ENCODE measurements at places on chromosomes 4 and X.

- DNase-seq, result peak; percentile 69
Observed at GRCh38 chr4:38062088-38062775, 102.0 kb downstream of the PTTG2 start.

GRCh38 chr4:176277162-176277904 lies 8.3 kb upstream of the ASB5 start:
- DNase-seq, result peak; percentile 69

DNA sequence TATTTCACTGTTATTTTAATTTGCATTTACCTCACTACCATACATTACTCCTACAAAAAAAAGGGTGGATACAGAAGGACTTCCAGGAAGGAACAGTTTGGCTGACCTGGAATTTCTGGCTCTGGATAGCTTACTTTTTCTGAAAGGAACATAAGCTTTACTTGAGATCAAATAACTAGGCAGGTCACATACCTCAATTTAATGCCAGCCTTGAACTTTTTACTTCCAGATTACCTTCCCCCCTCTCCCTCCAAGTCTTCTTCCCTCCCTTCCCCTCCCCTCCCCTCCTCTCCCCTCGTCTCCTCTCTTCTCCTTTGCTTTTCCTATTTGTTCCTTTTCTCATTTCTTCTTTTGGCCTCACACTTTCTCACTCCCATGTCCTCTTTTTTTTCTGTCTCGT lies 659.2 kb upstream of the AADAT start:
- no peak for DNase-seq

GRCh38 chrX:99750721-99751120 lies 659.4 kb downstream of the PCDH19 start:
- DNase-seq, result no peak

DNA sequence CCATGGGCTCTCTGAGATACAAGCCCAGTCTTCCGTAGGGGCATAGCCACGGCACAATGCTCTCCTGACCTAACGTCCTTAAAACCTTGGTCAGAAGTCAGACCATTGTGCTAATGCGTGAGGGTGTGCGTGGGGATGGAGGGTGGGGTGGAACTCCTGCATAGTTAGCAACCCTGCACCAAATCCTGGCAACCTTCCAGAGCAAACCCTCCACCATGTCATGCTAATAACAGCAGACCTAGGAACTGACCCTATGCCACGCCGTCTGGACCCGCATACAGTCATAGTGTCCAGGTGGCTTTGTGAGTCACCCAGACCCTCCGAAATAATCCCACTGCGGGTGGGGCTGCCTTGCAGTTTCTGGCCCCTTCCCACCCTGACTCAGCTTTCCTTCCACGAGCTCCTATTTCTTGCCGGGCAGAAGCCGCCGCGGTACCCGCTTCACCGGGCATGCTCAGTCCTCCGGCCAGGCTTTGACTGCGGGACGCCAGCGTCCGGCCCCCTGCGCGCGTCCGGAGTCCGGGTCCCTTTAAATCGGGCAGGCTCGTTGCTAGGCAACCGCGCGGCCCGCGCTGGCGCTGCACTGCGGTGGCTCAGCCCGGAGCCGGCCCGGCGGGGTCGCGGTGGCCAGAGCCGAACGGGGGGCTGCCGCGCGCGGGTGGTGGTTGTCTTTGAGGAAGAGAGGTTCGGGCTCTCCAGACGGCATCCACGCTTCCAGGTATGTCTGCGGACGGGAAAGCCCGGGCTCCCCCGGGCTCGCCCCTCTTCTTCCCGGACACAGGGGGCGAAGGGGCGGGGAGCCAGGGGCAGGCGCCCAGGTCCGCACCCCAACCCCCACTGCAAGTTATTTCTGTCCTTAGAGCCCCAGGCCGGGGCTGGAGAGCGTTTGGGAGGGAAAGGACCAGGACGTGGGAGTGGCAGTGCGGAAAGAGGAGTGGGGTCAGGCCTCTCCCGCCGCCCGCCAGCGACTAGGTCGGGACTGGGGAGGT lies at the start of gene CCDC160:
TSS of gene CCDC160 (plus strand) at position 557 of the 989 bp plus-strand sequence. CDS start 7,619 bp downstream, outside the sequence.
- peak; percentile 9 for DNase-seq

- no peak for DNase-seq
Observed at GRCh38 chr4:6824071-6824470, 41.5 kb downstream of the KIAA0232 start.

GRCh38 chr4:74548561-74548960 lies 103.6 kb downstream of the AREG start:
- DNase-seq, result no peak

DNA sequence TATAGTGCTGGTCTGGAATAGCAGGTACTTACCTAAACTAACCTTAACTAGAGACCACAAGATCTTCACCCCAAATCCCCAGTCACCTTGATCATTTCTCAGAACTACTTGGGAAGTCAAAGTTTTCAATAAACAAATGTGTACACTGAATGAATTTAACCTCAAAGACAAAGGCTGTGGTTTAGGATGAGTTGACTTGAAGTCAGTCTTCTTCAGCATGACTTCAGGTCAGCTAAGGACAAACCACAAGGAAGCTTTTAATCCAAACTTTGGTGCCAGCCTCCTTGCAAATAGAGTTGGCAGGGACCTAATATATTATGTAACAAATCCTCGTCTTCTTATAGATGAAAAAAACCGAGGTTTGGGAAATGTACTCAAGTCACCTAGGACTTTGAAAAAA lies 21.2 kb upstream of the VCX2 start:
- no peak for DNase-seq

- DNase-seq, result no peak
Observed at GRCh38 chr4:173415092-173415491, 16.2 kb upstream of the SCRG1 start.

- no peak for DNase-seq
Observed at GRCh38 chr4:140136509-140136908, 17.5 kb downstream of the MAML3 start.

DNA sequence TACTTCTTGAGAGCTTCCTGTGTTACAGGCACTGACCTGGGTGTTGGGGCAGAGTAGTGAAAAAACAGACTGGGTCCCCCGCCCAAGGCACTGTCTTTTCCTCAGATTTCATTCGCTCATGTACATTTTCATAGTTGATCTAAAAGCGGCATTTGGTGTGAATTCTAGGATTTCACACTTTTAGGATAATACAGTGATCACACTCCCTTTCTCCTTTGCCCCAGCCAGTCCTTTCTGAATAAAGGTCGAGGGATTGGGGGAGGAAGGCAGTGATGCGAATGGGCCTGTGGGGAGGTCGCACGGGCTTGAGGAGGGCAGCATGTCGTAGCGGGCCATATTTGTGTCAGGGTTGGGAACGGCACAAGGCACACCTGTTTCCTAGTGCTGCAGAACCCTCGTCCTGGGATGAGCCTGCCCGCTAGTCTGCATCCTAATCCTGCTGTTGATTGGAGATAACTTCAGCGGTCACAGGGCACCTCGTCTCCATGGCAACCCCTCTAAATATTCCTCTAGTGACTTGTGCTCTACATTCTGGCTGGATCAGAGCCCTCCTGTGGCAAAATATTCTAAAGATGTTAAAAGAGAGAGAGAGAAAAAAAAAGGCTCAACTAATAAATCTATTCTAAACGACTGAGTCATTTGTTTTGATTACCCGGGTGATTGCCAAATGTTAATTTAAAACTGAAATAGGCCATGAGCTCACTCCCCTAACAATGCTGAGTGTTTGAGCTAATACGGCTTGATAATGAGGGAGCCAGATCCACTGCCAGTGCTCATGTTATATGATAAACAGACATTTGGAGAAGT lies 21.8 kb downstream of the FHL1 start:
- DNase-seq, result peak; percentile 51

GRCh38 chrX:111857534-111858060 lies 18.4 kb upstream of the TRPC5OS start:
- no peak for DNase-seq

GRCh38 chr4:16255730-16256129 lies 29.5 kb upstream of the TAPT1 start:
- DNase-seq, result no peak

- no peak for DNase-seq
Observed at GRCh38 chrX:68685685-68686084, 38.2 kb downstream of the STARD8 start.

GRCh38 chr4:69120870-69121269 lies 24.6 kb downstream of the UGT2B7 start:
- no peak for DNase-seq

DNA sequence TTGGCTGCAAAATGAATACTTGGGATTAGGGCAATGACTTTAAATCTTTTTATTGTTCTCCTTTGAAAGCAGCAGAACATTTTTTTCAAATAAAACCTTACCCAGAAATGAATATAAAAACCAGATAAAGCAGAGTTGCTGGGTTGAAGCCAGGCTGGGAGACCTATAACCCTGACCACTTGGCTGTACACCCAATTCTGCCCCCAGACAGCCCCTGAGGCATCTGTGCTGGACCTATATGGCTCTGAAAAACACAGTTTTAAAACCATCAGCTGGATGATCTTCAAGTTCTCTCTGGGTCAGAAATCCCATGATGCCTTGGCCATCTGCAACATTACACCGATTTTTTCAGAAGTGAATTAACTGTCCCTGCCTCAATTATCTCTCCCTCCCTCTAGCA lies 23.7 kb upstream of the GLRA2 start:
- DNase-seq, result no peak

- DNase-seq, result no peak
Observed at GRCh38 chr4:152678841-152679240, 956 bp downstream of the TMEM154 start.

DNA sequence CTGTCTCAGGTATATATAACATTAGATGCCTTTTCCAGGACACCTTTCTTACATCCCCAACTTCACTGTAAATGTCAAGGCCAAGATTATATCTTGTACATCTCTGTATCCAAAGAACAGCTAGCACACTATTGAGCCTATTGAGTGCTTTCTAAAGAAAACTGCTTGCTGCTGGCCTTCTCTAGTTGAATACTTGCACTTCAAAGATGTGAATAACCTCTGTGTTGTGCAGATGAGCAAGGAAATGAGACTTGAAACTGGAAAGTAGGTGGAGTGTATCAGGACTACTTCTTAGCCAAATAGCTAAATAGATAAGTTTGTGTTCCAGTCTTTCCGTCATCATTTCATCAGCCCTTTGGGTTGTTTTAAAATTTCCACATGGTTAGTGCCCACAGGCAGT lies 704.4 kb upstream of the AMOT start:
- DNase-seq, result no peak

DNA sequence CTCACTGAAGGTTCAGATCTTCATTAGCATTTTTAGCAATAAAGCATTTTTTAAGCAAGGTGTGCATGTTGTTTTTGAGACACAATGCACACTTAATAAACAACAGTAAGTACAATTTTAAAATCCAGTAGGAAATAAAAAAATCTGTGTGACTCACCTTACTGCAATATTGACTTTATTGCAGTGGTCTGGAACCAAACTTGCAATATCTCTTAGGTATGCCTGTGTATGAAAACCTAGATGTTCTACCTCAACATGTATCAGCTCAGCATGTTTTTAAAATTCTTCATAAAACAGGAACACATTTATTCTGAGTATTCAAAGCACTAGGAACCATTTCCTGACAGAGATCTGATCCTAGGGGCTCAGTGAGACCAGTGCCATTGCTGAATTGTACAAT lies 26.7 kb downstream of the NR0B1 start:
- DNase-seq, result no peak

GRCh38 chr4:38004887-38005286 lies 44.7 kb downstream of the PTTG2 start:
- DNase-seq, result no peak

GRCh38 chr4:54852602-54853001 lies 194.8 kb downstream of the KIT start:
- DNase-seq, result no peak

DNA sequence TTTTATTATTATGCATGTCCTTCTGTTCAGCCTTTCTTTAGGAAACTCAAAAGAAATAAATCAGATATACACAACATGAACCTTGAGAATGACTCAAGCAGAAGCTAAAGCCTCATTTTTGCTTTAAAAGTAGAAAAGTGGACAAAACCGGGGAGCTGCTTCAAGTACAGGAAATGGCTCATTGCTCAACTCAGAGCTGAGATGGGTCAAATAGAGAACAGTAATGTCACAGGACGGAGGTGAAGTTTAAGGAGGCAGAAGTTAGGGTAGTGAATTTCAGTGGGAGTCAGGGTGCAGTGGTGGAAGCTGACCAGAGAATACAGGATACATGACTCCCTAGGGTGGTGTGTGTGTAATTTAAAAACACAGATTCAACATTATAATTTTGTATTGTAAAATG lies 22.2 kb downstream of the PHKA2 start:
- no peak for DNase-seq

DNA sequence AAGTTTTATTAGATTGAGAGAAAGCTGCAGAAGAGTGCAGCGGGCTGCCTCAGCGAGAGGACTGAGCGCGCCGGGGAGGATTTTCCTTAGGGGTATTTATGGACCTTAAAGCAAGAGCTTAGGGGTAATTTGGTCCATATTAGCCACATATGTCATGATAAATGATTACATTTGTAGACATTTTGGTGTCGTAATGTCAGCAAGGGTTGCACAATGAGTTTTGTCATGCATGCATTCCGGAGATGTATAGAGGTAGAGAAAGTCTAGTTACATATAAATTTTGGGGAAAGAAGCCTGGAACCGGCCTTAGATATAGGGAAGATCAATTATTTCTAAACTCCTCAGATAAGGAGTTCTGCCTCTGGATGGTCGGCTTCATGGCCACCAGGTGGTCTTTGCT lies 10.0 kb downstream of the MGST2 start:
- DNase-seq, result no peak

DNA sequence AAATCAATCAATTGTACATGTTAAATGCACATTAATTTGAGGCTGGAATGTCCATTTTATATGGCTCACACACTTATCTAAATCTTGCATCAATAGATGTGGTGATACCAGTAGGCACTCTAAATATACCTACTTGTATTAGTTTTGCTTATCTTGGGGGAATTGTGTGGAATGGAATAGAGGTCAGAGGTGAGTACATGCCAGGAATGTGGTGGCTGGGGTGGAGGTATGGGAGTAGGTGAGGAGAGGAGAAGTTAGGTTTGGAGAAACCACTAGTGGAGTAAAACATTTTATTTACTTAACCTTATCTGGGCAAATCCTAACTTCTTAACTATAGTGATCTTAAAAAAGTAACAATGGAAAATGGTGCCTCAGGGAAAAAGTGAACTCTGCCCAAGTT lies 163.1 kb downstream of the ATG4A start:
- DNase-seq, result no peak

- DNase-seq, result no peak
Observed at GRCh38 chrX:22616867-22617266, 344.2 kb downstream of the CBLL2 start.

DNA sequence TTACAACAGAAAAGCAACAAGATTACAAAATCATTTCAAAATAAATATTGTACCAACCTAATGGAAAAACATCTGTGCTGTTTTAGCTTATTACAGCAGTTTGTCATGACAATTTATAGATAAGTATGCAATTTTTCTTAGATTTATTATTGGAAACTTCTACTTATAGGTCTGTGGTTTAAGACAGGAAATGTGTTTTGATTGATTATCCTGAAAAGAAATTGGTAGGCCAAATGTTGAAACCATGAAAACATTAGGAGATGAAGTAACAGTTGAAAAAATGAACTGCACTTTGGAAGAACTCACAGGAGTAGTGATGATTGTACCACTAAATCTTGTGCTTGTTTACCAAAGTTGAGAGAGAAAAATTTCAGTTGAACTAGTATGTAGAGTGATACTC lies 162.2 kb upstream of the GIMD1 start:
- no peak for DNase-seq
